Activated T-helper 17 cell treated with anti-CD3 and anti-CD28 coated beads, Interleukin-2, amount 50 U/mL, for 72 hours (primary cell): ENCODE measurements at places on chromosomes 13 and 19. TPM values are rescaled to one million over a fixed set of nuclear protein-coding genes. Genes with fewer than 3 reads are reported as not detected.

Gene CGB7
- total RNA-seq: 0.32 TPM

Gene PGLYRP1
- total RNA-seq: not detected

Gene CLEC4M
- total RNA-seq: not detected

DNA sequence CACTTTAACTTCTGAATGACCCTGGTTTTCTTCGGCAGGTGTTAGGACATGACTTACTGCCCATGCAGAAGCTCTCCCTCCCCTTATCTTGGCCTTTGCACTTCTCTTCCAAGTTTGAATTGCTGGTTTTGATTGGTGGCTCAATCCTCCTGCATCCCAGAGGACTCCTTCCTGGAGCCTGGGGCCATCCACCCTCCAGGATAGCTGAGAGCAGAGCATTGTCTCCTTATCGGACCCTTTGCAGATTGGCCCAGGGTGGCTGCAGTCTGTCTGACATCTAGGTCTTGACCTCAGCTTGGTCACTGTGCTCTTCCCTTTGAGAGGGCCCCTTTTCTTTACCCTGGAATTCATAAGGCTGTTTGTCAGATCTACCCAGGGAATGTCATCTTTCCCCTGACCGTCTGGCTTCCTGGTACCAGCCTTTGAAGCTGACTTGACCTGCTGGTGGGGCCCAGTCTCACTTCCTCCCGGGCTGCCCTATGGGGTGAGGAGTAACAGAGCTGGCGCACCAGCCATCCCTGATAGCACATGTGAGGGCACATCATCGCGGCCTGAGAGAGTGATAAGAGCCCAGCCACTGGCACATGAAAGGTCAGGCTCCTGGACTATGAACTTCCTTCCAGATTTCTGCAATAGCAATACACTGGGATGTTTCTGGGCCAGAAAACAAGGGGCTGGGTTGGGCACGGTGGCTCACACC lies 172.9 kb upstream of the UBL3 start:
- no peak for ATAC-seq

- ATAC-seq: no peak
Measured at GRCh38 chr13:32733690-32734089, 147.4 kb downstream of the PDS5B start.

DNA sequence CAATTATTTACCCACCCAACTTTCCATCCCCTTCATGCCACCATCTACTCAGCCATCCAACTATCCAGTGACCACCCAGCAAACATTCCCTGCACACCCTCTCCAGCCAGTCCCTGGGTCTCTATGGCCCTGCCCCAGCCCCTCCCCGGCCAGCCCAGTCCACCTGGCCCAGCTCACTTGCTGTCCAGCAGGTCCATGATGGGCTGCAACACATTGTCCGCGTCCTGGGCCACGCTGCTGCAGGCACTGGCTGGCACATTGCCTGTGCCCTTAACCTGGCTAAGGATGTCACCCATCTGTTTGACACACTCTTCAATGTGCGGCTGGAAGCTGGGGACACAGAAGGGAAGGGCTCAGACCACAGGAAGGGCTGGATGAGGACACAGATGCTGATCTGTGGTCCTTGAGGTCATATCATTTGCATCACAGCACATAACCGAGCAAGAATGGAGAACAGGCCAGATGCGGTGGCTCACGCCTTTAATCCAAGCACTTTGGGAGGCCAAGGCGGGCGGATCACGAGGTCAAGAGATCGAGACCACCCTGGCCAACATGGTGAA lies 61.6 kb downstream of the UNC13A start:
- no peak for ATAC-seq
